ENCODE measurements at places on chromosomes 11 and 22. TPM values are rescaled to one million over a fixed set of nuclear protein-coding genes. Genes with fewer than 3 reads are reported as not detected.
A peak's percentile ranks its signal among the peaks of the same experiment; 100 is the strongest.

DNA sequence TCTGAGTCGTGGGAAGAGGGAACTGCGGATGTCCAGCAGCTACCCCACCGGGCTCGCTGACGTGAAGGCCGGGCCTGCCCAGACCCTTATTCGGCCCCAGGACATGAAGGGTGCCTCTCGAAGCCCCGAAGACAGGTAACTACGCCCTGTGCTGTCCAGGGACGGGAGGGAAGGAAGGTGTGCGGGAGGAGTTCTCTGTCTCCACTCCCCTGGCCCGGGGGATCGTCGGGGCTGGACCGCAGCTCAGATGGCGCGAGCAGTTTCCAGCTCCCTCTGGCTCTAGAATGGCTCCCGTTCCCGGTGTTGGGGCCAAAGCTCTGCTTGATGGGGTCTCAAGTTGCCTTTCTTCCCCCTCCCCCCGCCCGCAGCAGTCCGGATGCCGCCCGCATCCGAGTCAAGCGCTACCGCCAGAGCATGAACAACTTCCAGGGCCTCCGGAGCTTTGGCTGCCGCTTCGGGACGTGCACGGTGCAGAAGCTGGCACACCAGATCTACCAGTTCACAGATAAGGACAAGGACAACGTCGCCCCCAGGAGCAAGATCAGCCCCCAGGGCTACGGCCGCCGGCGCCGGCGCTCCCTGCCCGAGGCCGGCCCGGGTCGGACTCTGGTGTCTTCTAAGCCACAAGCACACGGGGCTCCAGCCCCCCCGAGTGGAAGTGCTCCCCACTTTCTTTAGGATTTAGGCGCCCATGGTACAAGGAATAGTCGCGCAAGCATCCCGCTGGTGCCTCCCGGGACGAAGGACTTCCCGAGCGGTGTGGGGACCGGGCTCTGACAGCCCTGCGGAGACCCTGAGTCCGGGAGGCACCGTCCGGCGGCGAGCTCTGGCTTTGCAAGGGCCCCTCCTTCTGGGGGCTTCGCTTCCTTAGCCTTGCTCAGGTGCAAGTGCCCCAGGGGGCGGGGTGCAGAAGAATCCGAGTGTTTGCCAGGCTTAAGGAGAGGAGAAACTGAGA is 1.4 kb downstream of the ADM start:
- H3K27me3 ChIP-seq: no peaks in the 10 kb centered on the region
- peak overlapping the region; percentile 85 for H3K4me3 ChIP-seq
- H3K36me3 ChIP-seq: no peaks in the 10 kb centered on the region
- H3K4me1 ChIP-seq: peaks cover 75% of the 10 kb centered on the region

The GLYAT gene
- not detected for total RNA-seq

DNA sequence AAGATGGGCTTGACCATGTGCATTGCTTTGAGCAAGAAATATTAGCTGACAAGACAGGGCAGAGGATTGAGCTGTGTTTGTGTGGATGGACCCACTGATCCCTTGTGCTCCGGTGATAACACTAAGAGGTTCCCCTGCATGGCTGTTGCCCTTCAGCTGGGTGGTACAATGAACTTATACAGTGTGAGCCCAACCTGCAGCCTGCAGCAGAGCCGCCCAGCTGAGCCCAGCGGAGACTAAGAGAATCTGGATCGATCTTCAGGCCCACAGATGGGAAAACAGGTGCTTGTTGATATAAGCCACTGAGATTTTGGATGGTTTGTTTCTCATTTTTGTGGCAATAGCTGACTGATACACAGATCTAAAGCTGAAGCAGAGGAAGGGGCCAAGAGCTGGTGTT is 177.4 kb upstream of the SYT13 start:
- no peak overlapping the region for H3K27ac ChIP-seq
- H3K36me3 ChIP-seq: no peaks in the 10 kb centered on the region
- no peaks in the 10 kb centered on the region for H3K4me1 ChIP-seq
- H3K4me3 ChIP-seq: no peak overlapping the region

DNA sequence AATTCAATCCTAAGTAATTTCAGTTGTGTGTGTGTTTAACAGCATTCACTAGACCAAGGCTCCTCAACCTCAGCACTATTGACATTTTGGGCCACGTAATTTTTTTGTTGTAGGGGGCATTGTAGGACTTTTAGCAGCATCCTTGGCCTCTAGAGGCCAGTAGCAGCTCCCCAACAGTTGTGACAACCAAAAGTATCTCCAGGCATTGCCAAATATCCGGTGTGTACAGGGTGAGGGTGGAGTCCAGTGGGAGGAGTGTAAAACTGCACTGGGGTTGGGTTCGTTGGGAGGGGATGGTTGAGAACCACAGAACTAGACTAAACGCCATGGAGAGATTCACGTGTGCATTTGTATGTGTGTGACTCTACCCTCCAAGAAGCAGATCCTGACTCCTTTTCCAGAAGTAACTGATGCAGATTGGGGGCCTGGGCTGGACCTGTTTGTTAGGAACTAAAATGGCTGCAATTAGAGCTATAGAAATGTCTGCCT is 5.9 kb upstream of the PHF21A start:
- DNase-seq: peak; percentile 84
- H3K27me3 ChIP-seq: no peaks in the 10 kb centered on the region
- H3K36me3 ChIP-seq: no peaks in the 10 kb centered on the region

DNA sequence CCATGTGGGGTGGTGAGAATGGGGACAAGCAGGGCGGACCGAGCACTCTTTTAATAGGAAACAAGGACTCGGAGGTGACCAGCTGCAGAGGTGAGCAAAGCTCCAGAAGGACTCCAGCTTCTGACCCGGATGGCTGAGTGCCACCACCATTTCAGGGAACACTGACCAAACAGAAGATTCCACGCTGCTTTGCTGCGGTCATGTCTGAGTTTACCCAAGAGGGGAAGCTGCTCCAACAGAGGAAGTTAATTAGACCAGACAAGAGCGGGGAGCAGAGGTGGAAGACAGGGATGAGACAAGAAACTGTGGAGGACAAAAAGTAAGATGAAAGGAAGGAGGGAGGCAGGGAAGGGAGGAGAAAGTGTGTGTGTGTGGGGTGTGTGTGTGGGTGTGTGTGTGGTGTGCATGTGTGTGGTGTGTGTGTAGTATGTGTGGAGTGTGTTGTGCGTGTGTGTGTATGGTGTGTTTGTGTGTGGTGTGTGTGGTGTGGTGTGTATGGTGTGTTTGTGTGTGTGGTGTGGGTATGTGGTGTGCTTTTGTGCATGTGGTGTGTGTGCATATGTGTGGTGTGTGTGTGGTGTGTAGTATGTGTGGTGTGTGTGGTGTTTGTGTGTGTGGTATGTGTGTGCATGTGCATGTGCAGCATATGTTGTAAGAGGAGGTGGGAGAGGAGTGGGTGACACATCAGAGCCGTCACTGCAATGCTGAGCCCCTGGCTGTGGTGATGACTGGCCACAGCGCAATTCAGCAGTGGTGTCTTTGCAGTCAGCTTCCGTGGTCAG is 82.2 kb upstream of the AKIP1 start:
- H3K27ac ChIP-seq: no peak overlapping the region
- no peaks in the 10 kb centered on the region for H3K36me3 ChIP-seq
- no peak for DNase-seq
- H3K4me1 ChIP-seq: peaks cover 19% of the 10 kb centered on the region
- no peak overlapping the region for H3K4me3 ChIP-seq

The CTTN gene
- 249 TPM for total RNA-seq

All from HCT116 (cell line).